Kasumi-1 (cell line): ENCODE measurements at places on chromosomes 4 and X.

GRCh38 chr4:179399054-179399782, 1957.0 kb upstream of the AGA start:
- no peak for DNase-seq

DNA sequence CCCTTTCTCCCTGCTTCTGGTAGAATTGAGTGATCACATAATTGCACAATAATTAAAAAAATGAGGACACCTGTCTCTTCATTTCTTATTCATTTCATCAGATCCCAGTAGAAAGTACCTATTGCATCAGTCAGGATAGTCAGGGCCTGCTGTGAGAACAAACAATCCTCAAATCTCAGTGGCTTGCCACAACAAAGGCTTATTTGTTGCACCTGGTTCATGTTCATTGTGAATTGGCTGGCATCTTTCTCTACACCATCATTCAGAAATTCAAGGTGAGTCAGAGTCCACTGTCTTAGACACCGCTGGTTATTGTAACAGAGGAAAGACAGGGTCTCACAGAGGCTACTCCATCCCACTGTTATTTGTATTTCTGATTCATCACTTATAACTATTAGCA, 409.8 kb downstream of the STIM2 start:
- no peak for DNase-seq

GRCh38 chr4:103123114-103123513, 23.5 kb upstream of the BDH2 start:
- no peak for DNase-seq

- peak; percentile 33 for DNase-seq
These were observed 220.1 kb downstream of the AFAP1 start for GRCh38 chr4:7719354-7720174.

DNA sequence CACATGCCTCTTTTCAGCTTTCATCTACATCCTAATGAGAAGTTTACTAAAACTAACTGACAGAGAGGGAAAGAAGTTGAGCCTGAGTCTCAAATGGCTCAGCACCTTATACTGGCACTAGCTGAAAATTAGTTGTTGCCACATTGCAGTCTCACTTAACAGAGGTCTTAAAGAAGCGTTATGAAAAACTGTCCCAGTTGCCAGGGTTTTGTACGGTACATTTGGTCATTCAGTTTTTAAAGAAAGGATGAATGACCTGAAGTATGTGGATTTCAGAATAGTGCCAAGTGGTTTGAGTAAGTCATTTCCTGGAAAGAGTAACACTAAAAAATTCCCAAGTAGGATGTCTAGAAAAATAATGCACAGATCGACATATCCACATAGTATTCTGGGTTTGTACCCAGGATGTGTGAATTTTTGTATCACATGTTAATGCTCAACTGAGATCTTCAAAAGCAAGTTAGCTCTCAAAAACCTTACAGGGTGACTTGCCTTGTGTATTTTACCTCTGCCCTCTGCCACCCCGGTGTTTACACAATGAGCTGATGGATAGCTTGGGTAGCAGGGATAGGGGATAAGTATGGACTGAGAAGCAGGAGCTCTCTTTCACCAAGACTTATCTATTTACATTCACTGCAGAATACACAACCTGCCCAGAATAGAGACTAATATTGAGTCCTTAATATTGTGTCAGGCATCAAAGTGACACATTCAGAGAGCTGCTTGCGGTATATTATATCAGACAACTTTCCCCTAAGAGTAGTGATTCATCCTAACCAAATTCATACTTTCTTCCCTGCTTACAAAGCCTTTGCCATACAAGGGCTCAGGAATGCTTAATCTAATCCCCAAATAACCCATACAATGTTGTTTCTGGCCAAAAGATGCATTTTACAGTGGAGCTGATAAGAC, 1075.7 kb upstream of the PABPC4L start:
- no peak for DNase-seq

DNA sequence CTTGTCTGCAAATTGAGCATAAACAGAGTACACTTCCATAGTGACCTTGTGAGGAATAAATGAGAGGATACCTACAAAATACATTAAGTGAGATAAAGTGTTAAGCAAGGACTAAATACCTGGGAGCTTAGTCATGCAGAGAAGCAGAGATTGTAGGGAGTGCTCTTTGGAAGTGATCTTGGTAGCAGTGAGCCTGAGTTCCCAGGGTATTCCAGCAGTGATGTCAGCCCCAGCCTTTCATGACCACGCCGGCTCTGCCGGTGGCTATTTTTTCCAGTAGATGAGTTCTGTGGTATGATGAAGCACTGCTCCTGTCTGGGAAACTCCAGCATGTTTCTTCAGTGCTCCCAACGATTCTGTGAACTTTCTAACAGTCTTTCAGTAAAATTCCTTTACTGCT, 391.5 kb upstream of the IGFBP7 start:
- no peak for DNase-seq

DNA sequence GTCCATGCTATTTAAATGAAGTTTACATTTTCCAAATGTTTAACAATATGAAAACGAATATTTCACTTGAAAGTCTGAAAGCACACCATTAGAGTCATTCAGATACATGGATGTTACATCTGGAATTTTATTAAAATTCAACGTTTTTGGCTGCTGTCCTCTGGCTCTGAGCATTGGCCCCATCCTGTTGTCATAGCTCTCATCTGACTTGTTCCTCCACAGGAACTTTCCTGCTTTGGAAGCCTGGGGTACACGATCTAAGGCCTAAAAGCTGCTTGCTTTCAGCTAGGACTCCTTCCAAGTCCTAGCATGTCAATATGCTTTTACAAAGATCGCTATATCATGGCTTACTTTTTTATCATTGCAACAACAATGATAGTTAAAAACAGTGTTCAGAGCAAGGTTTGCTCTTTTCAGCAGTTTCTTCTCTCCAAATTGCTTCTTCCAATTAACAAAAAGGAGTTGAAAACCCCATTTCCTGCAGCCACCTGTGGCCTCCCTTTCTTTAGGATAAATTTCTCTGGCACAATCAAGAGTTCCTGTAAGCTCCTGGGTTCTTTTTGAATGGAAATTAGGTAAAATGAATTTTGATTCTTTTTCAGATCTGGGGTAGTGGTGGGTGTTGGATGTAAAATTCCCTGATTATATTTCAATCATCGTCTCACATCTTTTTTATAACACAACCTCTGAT, 413.4 kb upstream of the AGA start:
- DNase-seq = no peak

- no peak for DNase-seq
These were observed 54.6 kb upstream of the MCF2 start for GRCh38 chrX:139762400-139763183.

DNA sequence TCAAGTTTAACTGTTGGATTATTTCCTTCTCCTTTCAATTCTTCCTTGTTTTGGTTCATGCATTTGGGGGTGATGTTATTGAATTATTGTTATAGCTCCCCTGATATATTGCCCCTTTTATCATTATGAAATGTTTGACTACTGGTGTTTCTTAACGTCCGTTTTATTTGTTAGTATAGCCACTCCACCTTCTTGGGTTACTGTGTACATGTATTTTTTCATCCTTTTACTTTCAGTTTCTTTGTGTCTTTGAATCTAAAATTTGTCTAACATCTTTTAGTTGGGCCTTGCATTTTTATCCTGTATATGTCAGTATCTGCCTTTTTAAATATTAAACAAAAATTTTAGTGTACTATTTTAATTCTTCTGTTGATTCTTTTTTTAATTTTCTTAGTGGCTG, 88.7 kb downstream of the TNIP2 start:
- no peak for DNase-seq

DNA sequence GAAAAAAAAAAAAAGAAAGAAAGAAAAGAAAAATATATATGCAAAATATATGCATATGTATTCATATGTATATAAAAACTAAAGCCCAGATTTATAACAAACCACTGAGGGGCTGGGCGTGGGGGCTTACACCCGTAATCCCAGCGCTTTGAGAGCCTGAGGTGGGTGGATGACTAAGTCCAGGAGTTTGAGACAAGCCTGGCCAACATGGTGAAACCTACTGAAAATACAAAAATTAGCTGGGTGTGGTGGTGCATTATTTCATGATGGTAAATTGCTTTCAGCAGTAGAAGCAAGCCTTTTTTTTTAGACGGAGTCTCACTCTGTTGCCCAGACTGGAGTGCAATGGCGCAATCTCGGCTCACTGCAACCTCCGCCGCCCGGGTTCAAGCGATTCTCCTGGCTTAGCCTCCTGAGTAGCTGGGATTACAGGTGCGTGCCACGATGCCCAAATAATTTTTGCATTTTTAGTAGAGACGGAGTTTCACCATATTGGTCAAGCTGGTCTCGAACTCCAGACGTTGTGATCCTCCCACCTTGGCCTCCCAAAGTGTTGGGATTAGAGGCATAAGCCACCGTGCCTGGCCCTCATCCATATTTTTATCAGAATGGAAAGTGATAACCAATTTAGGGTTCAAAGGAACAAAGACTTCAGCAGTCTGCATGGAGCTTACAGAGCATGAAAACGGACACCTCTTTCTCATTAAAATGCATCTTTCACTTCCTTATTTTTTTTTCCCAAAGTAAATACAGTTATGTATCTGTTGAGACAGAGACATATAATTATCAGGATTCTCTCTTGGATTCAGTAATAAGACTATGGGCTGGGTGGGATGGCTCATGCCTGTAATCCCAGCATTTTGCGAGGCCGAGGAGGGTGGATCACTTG, 27.7 kb upstream of the MOB1B start:
- DNase-seq = no peak

DNA sequence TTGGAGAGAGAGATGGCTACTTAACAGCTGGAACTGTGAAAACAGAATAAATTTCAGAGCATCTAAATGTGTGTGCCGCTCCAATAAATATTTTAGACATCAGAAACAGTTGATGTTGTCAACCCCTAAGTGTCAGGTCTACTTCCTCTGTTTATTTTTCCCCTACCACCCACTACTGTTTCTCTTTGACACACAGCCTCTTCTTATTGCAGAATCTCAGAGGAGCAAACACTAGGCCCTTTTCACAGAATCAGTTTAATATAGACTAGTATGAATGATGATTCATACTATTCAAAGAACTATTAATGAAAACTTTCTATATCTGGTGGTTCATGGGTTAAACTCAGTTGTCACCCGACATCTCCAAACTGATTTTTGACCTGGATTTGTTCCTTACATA, 33.9 kb downstream of the NAA11 start:
- no peak for DNase-seq

DNA sequence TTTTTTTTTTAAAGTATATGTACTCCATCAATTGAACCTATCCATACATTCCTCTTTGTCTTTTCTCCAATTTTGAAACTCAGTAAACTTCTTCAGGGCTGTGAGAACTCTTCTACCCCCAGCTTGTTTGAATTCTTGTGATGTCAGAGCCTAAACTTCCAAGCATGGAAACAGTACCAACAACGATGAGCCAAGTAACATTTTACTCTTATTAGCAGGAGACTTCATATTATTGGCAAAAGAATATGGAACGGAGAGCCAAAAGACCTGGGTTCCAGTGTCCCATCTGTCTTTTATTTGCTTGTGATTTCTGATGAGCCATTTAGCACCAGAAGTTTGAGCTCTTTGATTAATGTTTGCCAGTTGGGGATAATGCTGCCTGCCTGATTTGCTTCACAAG, 5.3 kb downstream of the DIAPH2 start:
- DNase-seq = no peak

DNA sequence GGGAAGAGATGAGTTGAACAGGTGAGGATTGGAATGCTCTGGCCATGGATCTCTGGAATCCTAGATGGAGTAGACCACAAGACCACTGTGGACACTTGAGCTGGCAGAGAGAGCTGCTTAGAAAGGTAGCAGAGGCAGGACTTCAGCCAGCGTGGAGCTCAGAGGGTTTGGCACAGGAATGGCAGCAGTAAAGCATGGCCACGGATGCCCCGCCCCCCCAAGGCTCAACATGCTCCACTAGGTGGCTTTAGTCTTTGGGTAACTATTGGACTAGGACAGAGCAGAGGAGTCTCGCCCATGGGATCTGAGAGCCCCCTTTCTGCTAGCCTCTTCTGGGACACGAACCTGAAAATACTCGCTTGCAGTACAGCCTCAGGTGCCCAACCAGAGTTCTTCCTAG, 150.1 kb upstream of the NEIL3 start:
- no peak for DNase-seq

DNA sequence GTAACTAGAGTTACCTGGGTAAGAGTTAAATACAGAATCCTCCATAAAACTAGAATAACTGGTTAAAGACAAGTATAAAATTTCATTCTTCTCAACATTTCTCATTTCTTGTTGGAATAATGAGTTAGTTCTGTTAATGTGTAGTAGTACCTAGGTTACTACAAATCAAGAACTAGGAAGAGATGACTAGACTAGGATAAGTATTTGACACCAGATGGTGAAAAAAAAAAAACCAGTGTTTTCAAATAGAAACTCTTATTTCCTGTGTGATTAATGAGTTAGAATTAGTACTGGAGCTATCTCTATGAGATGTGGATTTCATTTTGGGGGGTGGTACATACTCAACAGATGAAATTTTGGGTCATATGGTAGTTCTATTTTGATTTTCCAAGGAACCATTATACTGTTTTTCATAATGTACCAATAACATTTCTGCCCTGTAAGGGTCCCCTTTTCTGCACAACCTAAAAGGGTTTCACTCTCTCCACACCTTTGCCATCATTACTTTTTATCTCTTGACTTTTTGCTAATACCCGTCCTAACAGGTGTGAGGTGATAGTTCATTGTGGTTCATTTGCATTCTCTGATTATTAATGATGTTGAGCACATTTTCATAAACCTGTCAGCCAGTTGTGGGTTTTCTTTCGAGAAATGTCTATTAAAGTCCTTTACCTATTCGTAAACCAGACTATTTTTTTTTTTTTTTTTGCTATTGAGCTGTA, 1.7 kb upstream of the VCX start:
- DNase-seq = no peak

DNA sequence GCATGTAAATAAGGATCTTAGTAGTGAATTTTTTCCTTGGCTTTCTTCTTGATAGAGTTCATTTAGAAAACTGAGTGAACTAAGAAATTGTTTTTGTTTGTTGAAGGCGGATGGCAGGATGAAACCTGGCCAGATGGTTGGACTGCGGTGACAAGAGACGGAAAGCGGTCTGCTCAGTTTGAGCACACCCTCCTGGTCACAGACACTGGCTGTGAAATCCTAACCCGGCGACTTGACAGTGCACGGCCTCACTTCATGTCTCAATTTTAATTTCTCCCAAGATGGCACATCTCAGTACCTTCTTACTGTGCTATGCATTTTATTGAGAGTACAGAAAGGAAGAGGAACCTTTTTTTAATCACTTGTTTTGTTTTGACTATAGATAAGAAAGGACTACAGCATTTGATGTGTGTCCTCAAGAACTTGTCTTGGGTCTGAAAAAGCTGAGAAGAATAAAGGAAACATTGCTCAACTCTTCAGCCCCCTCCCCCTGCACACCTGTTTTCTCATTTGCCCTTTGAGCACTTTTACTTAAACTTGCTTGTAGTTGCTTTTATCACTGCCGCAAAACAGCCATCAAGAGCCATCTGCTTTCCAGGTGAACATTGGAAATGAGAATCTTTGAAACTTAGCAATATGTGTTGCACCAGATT, 27.4 kb downstream of the ADH5 start:
- DNase-seq = no peak

GRCh38 chr4:40910706-40911105, 161.0 kb downstream of the NSUN7 start:
- no peak for DNase-seq

GRCh38 chr4:183816882-183817509, 88.1 kb upstream of the STOX2 start:
- no peak for DNase-seq
